ENCODE measurements at places on chromosomes 1 and 21.

GRCh38 chr1:30375156-30375555 lies 348.2 kb downstream of the MATN1 start:
- DNase-seq: no peak

GRCh38 chr1:58739856-58740466 lies 40.1 kb upstream of the MYSM1 start:
- no peak for DNase-seq

DNA sequence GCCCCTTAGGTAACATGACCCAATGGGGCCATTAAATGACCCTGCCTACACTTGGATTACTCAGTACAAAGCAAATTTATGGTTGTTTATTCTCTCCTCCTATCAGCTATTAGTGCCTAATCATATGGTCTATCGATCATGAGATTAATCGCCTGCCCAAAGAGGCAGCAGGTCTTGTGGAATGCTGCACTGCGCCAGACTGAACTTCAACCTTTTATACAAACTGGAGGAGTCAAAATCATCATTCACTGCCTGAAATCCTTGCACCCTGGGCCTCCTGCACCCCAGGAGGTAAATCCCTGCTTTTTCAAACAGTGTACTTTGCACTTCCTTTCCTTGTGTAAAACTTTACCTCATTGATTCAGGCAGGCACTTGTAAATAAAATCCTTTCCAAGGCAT lies 69.7 kb downstream of the NFIA start:
- DNase-seq: no peak

DNA sequence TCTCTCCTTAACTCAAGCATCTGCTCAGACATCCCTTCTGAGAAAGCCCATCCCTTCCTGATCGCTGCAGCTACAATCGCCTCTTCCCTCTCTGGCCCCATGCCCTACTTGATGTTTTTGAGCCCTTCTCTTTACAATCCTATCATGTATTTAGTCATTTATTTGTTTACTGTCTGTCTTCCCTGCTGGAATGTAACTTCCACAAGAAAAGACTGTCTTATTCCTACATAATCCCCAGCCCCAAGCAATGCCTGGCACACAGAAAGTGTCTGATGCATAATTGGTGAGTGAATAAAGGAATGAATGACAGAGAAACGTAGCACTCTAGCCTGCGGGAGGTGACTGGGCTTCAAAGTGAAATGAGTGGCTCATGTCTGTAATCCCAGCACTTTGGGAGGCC lies 25.4 kb downstream of the ECE1 start:
- DNase-seq: no peak

DNA sequence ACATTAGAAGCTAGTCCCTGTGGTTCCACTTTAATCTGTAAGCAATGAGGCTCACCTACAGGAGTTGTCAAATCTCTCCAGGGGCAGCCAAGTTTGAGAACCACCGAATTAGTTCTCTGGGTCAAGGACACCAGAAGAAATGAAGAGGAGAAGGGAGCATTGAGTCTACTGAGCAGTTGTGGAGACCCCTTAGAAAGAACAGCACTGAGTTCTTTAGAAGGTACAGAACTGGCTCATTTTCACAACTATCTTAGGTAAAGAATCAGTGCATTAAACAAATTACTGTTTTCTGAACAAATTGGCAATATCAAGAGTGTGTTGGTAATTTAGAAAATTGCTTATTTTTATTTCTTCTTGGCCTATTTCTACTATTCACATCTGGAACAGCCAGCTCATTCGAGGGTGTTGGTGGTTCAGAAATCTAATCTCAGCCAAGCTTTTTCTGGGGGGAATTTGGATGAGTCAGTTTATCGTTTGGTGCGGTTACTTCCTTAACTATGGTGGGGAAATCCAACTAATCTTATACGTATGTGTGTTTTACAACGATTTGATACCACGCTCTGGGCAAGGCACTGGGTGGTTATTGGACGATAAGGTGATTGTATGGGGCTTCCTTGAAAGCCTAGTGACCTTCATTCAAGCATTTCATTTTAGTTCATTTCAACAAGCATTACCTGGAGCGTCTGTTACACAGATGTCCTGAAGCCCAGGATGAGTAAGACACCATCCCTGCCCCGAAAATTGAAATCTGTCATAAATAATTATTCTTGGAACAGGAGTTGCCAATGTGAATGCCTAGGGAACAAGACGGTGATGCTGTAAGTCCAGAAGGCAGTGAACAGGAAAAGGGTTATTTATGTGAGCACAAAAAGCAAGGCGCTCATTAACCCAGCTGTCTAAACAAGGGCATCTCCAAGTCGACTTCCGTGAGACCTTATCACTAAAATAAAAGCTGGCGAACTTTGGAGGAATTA lies 52.0 kb upstream of the TMPRSS2 start:
- DNase-seq: no peak

DNA sequence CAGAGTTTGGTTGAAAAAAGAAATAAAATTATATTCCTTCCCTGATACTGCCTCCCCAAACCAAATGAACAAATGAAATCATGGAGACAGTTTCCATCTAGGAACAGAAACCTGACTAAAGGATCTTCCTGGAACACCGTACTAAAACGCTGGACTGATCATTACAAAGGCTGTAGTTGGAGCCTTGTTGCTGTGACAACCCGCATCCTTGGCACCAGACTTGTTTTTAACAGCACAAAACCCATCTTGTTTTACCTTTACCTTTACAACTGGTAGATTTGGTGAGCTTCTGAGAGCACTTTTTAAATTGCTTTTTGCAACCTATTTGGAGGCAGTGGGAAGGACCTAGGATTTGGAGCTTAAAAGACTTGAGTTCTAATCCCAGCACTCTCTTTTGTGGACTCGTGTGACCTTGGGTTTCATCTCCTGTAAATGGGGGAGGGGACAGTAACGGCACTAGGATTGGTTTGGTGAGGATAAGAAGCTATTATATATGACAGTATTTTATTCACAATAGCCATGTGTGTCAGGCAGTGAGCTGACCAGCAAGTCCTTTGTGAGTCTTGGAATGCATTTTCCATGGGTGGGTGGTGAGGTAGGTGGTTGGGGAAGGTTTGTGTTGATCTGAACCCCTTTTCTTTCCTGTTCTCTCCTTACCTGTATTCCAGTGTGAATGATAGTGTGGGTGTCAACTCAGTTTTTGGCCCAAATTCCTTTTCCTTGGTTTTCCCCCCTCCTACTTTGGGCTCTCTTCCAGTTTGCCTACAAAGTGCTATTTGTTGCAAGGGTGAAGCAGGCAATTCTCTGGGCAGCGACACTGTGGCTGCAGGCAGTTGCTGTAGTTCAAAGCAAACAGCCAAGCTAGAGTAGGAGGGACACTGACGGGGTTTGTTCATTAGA lies 12.6 kb downstream of the LRRC8D start:
- no peak for DNase-seq

- DNase-seq: no peak
These were observed 25.7 kb downstream of the ANGPTL7 start for GRCh38 chr1:11214698-11215380.

DNA sequence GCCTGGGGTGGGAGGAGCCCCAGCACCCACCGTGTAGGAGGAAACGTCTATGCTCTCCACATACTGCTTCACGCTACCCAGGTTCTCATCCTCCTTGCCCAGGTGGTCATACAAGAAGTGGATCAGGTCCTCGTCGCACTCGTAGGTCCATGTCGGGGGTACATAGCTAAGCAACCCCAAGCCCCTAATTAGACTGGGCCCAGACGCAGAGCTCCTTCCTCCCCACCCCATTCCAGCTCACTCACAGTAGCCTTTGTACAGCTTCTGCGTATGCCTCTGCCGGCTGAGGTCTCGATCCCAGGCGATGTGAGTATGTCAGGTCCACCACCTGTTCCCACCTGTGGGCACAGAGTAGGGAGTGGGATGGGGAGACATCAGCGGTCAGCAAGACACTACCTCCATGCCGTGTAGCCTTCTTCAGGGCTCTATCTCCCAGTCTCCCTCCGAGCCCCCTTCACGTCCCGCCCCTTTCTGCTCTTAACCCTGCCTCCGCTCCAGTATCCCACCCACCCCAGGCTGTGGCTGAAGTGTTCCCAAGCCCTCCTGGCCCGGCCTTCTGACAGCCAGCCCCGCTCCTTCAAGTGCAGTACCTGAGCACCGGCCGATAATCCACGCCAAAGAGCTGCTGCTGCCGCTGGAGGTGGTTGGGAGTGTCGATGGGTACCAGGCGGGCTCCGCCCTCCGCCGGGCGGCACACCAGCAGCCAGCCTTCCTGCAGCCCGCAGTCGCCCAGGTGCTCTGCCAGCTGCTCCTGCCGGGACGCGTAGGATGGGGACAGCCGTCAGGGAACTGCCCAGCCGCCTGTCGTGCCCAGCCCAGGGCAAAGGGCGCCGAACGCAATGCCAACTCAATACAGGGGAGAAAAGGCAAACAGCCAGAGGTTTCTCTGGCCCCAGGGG lies 919 bp downstream of the HECTD3 start:
- DNase-seq: peak; percentile 60

DNA sequence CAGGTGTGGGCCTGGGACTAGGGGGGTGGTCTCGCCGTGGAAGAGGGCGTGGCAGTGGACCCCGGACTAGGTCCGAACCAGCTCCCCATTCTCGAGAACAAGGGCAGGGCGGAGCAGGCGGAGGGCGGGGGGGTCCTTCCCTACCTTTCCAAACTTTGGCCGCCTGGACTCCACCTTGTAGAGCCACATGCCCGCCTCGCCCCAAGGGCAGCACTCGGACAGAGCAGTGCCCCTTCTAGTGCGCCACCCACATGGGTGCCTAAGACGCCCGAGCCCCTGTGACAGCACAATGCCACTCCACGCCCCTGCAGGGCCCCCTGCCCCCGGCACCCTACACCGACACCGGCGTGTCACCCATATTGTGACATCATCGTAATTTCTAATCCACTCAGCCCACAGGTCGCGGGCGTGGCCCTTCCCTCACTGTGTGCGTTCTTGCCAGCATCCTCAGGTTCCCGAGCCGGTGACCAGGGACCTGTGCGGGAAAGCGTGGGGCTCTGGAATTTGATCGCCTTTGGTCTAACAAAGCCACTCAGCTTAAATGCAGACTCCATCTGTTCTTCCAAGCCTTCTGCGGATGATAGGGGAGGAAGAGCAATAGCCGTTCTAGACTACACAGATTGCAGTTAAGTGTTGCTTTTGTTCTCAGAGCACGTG lies 553 bp upstream of the STMN1 start:
- DNase-seq: peak; percentile 53

GRCh38 chr1:232599178-232600041 lies 30.5 kb downstream of the SIPA1L2 start:
- no peak for DNase-seq

- no peak for DNase-seq
These were observed 13.6 kb downstream of the F11R start for GRCh38 chr1:161007369-161007768.

DNA sequence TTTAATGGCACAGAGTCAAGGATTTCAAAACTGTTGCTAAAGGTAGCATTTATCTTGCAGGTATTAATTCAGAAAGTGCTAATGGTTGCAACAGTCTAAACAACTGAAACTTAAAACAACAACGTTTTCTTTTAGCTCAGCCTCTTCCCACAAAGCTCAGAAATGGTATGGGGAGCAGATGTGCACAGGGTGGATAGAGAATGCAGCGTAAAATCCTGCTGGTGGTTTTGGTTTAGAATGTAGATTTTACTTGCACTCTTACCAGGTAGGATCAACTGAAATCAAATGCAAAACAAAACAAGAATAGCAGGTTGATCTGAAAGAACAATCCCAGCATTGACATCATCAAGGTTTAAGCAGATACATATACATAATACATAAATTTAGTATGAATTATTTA lies 3.8 kb upstream of the LRRC8C start:
- DNase-seq: no peak

DNA sequence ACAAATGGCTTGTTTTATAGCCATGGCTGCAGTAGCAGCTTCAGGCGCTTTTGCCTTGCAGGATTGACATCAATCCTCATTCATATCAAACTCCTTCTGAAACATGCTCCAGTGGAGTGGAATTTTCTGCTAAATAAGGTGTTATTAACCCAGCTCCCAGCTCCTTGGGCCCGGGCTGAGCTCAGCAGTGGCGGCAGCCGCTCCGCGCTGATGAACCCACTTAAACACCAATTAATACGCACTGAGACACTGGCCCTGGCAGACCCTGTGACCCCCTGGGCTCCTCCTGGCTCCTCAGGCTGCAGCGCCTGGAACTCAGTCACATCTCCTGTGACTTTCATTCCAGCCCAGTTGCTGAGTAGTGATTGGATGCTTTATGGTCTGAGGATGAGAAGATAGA lies 137.4 kb upstream of the GRIK3 start:
- no peak for DNase-seq

- no peak for DNase-seq
These were observed 93.7 kb upstream of the ETS2 start for GRCh38 chr21:38712071-38712470.

DNA sequence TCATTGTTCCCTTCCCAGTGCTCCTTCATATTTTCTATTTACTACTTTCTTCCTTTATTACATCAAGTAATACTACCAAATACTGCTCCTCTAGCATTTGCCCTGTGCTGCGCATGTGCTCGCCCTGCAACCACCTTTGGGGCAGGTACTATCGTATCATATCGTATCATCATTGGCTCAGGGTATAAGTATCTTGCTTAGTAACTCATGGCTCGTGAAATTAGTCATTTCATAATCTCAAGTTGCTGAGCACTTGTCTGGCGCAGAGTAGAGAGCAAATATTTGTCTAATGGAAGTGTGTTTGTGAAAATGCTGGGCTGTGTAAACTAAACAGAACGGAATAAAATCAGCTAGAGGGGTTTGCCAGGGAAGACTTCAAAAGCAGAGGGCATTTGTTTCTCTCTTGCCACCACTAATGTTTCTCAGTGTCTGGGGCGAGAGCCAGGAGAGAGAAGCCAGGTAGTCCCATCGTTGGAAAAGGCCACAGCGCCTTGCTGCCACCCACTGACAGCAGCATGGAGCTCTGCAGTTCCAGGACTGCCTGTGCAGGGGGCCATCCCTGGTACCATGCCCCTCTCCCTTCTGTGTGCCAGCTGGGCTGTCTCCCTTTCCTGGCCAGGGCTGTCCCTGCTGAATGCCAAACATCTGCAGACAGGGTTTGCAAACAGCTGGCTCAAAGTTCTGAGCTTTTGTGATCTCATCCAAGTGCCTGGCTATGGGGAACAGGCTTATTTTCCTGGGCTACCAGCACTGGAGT lies 20.0 kb upstream of the CPT2 start:
- no peak for DNase-seq

- DNase-seq: no peak
These were observed 10.2 kb upstream of the GNB1 start for GRCh38 chr1:1900883-1901640.

GRCh38 chr1:244651956-244652622 lies 837 bp upstream of the DESI2 start:
- DNase-seq: no peak

DNA sequence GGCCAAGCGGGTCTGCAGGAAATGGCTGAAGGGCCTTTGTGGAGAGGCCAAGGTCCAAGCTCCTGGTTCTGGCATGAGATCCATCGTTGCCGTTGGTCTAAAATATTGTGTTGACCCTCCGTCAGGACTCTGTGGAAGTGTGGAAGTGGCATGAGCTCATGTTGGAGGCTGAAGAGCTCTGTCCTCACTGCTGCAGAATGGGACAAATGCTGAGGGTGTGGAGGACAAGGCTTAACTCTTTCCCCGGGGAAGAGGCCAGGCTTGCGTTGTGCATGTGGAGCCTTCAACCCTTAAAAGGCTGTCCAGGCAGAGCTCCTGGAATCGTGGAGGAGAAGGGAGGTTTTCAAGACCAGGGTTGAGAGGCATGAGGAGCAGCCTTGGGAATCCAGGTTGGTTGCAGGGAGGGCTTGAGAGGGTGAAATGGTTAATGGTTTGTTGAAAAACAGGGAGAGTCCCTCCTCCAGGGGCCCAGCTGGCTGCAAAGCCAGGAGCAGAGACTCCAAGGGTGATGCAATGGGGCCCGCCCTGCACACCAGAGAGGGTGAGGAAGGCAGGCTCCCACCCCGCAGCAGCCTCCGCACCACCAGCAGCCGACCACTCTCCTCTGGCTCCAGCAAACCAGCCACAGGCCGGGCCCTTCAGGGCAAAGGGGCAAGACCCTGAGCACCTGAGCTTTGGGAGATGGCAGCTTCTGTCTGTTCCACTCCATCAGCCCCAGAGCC lies 6.7 kb upstream of the AHCYL1 start:
- DNase-seq: no peak
